Naive B cell (primary cell): ENCODE measurements at places on chromosomes 1 and 21.

- no peak for DNase-seq
Measured at GRCh38 chr1:233368106-233368788, 40.7 kb downstream of the MAP3K21 start.

GRCh38 chr1:6134741-6135510 lies 45.2 kb downstream of the CHD5 start:
- DNase-seq = no peak

DNA sequence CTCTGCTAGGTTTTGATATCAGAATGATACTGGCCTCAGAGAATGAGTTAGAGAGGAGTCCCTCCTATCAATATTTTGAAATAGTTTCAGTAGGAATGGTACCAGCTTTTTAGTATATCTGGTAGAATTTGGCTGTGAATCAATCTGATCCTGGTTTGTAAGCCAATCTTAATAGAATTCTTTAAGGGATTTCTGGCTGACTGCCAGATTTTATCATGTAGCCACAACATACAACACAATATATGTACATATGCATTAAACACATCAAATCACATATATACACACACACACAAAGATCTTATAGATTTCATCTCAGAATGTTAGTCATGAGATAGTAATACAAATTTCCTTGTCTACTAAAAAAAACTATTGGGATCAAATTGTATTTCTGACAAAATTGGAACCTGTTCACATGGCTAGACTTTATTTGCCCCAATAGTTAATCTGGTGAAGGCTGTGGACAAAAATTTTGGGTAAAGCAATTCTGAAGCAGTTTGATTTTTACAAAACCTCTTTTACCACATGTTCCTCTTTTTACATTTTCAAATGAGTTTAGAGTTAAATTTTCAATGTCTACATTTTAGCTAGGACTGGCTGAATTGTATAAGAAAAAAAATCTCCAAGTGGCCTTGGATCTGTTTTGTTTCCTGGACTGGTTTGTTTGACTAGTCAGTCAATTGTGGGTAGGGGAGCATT lies 151.7 kb downstream of the FASLG start:
- no peak for DNase-seq

GRCh38 chr21:41802684-41803083 lies 35.8 kb upstream of the RIPK4 start:
- no peak for DNase-seq

DNA sequence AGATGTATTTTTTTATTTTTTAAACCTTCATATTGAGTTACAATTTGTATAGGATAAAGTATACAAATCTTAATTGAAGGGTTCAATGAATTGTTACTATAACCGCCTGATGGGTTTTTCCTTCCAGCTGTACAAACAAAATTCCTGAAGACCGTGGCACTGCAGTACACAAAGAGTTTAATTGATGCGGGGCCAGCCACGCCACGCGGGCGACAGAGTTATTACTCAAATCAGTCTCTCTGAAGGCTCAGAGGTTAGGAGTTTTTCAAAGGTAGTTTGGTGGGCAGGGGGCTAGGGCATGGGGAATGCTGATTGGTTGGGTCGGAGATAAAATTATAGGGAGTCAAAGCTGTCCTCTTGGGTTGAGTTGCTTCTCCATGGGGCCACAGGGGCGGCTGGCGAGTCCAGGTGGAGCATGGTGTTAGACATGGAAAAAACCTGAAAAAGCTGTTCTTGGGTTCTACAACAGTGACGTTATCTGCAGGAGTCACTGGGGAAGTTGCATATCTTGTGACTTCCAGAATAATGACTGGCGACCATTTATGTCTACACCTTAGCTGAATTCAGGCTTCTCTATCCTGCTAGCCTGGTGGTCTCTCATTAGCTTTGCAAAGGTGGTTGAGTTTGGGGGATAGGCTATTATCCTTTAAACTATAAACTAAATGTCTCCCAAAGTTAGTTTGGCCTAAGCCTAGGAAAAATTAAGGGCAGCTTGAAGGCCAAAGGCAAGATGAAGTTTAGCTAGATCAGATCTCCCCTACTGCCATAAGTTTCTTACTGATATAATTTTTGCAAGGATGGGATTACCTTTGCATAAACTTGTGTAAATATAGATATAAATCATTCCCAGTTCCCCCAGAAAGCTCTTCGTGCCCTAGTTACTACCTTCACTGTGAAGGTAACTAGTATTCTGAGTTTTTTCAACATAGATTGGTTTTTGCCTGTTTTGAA lies 13.0 kb upstream of the TMEM9 start:
- DNase-seq = no peak

DNA sequence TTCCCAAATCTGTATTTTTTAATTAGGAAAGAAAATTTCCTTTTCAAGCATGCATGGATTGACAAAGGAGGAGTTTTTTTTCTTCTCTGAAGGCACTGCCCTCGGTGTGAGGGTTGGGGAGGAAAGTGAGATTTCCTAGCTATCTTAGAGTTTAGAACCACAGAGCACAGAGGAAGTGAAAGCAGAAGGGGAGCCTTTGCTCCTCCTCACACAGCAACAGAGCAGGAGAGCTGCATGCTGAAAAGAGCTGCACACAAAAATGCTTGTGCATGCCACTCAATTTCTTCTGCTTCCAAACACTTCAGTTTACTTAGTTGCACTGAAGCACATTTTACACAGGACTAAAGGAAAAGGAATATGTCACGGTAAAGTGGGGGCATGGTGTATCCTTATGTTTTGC lies 308.1 kb downstream of the GPATCH2 start:
- no peak for DNase-seq

GRCh38 chr1:244226435-244226834 lies 175.4 kb downstream of the ZBTB18 start:
- DNase-seq = no peak

DNA sequence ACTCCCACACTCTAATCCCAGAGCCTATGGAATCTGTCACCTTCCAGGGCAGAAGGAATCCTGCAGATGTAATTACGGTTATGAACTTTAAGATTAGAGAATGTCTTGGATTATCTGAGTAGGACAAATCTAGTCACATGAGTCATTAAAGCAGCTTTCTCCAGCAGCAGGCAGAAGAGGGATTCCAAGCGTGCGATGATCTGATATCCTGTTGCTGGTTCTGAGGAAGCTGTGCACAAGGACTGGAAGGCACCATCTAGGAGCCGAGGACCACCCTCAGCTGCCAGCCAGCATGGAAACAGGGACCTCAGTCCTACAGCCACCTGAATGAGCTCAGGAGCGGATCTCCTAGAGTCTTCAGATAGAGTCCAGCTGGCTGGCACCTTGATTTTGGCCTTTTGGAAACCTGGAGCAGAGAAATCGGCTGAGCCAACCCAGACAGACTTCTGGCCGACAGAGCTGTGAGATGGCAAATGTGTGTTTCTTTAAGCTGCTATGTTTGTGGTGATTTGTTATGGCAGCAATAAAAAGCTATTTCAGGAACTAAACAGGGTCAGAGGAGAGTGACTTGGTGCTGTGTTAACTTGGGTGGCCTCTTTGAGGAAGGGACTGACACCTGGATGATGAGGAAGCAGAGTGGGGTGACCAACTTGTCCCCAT lies 34.5 kb downstream of the LRRN2 start:
- no peak for DNase-seq

- no peak for DNase-seq
Measured at GRCh38 chr21:36791180-36791579, 92.3 kb downstream of the SIM2 start.

- DNase-seq = no peak
Measured at GRCh38 chr1:201299968-201300367, 16.7 kb downstream of the PKP1 start.

DNA sequence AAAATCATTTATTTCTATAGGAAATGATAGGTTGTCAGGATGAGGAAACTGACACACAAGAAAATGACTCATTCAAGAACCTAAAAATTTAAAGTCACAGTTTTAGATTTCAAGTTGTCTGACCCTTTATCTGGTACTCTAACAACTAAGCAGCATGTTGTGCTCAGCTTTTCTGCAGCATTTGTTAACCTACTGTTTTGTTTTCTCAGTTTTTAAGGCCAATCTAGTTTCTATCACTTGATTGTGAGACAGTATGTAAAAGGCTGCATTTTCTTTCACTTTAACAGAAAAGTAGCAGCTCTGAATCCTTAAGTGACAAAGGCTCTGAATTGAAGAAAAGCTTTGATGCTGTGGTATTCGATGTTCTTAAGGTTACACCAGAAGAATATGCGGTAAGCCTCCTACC lies 59.1 kb downstream of the RALGPS2 start:
- DNase-seq = no peak

- no peak for DNase-seq
Measured at GRCh38 chr1:100364697-100365096, 12.4 kb downstream of the CDC14A start.

GRCh38 chr1:21268281-21269239 lies 21.7 kb downstream of the ECE1 start:
- DNase-seq = no peak

DNA sequence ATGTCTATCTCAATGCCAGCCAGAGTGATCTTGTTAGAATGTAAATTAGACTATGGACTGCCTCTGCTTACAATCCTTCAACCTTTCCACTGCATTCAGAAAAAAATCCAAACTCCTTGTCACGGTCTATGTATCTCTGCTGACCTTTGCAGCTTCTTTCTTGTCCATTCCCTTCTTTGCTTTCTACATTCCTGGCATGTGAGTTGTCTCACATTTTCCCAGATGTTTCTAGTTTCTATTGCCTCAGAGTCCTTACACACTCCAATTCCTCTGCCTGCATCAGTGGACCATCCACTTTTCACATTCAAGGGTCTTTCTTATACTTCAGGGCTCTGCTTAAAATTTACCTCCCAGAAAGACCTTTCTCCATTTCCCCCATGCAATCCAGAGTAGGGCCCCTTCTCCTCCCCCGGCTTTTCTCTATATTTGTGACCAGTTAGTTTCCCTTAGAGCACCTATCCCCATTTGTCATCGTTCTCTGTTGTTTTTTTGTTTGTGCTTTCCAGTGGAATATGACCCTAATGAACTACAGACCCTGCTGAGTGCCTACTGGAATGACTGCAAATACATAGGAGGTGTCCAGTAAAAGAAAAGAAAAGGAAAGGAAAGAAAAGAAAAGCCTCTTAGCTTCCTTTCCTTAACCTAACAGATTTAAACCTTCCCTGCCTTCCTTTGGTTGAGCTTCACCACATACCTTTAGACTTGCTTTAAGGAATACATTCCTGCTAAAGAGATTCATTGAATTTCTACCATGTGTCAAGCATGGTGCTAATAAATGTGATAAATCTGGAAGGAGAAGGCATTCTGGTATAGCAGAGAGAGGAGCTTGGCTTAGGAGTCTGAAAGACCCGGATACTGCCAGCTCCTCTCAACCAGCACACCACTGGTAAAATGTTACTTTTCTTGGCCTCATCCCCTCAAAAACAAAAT lies 102.0 kb downstream of the DIRAS3 start:
- DNase-seq = no peak

DNA sequence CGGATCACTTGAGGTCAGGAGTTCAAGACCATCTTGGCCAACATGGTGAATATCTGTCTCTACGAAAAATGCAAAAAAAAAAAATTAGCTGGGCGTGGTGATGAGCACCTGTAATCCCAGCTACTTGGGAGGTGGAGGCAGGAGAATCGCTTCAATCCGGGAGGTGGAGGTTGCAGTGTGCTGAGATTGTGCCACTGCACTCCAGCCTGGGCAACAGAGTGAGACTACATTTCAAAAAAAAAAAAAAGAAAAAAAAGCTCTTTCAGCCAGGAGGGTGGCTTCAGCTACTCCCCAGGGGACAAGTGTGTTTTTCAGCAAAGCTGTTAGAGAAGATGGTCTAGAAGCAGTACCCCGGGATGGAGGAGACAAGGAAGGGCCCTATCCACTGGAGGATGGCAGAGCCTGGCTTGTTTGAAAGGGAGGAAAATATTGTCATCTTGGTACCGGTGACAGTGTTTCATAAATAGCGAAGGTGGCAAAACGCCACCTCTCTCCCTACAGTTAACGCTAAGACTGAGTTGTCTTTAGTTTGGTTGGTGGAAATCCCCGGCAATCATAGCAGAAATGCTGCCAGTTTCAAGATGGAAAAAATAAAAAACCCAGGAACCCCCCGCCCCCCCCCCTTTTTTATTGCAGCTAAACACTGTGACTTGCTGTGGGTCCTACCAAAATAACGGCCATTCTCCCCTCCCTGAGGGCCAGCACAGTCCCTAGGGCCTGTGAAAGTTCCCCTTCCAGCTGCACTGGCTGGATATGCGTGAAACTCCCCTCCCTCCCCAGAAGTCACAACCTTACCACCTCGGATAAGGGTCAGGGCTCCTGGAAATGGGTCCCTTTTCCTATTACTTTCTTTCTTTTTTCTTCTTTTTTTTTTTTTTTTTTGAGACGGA lies 3.5 kb downstream of the PIK3CD start:
- peak; percentile 69 for DNase-seq

DNA sequence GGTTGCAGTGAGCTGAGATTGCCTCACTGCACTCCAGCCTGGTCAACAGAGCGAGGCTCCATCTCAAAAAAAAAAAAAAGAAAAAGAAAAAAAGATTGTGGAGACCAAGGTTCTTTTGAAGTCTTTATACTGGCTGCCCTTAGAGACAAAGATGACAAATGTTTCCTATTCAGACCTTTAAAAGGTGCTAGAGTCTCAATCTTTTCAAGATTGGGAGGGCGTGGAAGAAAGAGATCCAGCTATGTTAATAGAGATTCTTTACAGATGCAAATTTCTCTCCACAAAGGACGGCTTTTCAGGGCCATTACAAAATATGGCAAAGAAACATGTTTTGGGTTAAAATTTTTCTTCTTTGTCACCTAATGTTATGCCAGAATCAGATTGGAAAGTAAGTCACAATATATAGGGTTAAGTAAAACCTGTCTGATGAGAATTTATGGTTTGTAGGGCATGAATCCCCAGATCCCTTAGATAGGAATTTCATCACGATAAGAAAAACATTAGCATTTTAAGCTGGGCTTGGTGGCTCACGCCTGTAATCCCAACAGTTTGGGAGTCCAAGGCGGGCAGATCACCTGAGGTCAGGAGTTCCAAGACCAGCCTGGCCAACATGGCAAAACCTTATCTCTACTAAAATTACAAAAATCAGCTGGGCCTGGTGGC lies 13.0 kb upstream of the MORC3 start:
- no peak for DNase-seq

- no peak for DNase-seq
Measured at GRCh38 chr1:33435096-33435820, 4.4 kb upstream of the PHC2 start.

DNA sequence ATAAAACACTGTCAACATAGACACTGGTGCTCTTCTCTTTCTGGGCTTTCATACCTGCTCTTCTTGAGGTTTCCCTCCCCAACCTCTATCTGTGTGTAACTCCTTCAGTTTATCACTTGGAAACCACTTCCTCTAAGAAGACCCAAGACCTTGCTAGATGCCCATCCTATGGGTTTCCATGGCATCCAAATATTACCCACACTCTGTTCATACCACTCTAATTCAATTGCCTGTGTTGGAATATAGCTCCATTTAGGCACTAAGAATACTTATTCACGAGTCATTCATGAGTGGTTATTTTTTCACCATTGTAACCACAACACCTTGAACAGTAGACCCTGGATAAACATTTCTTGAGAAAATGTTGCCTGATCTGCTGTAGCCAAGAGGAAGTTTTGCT lies 231.1 kb upstream of the SGIP1 start:
- DNase-seq = no peak
